Posterior cingulate gyrus (tissue), 11 donors: ENCODE measurements at places on chromosomes 12 and 14.
A peak's percentile ranks its signal among the peaks of the same experiment; 100 is the strongest.

- no peak for DNase-seq
Observed at GRCh38 chr12:106113824-106114446, 24.8 kb downstream of the NUAK1 start.

DNA sequence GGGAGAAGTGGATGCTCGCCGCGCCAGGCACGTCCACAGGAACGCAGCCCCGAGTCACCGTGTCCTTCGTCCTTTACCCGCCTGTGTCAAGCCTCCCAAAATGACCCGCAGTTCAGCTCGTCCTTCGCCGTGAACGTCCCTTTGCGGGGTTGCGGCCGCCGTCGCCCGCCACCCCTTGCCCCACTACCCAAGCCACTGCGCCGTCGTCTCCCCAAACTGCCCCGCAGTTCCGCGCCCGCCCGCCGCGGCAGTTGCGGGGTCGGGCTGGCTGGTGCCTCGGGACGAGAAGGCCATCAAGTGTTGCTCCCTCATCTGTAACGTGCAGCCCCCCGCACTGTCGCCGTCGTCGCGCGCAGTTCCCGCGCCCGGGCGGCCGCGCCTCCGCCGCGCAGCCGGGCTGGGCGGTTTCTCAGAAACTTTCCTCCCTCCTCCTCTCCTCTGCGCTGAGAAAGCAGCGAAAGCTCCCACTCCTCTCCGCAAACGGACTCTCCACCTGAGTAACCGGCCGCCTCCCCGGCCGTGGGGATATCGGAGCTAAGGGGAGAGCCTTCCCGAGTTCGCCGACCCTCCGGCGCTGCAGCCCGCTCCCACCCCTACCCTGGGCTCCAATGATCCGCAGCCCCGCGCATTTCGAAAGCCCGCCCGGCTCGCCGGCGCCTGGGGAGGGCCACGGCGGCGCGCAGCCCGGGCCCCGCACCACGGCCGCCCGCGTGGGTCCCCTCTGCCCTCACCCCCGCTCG, 6.7 kb downstream of the CDKN1B start:
- DNase-seq: peak; percentile 85

DNA sequence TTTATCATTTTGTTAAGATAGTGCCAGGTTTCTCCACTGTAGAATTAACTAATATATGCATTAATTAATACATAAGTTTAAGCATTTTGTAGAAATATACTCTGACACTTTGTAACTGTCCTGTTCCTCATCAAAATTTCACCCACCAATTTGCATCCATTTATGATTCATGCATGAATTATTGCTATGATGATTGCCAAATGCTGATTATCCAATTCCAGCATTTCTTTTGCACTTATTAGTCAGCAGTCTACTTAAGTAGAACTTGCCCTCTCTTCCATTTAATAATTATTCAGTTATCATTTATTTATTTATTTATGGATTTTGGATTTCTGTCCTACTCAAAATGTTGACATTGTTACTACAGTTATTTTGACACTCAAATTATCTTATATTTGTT, 72.2 kb downstream of the SLC6A15 start:
- no peak for DNase-seq

GRCh38 chr12:4169959-4170358, 103.6 kb upstream of the CCND2 start:
- no peak for DNase-seq

DNA sequence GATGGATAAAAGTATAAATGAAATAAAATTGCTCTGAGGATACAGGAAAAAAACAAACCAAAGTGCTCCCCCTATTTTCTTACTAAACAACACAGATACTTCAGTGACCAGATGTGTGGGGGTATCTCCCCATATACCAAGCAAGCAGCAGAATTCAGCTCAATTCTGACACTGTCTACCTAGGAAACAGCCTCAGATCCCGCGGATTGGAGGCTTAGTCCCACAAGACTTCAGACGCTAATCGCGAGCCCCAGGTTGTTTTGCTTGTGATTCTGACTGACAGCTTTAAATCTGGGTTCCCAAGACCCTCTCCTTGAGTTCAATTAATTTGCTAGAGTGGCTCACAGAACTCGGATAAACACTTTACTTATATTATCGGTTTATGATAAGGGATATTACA, 17.3 kb downstream of the NFKBIA start:
- DNase-seq: no peak
